ENCODE measurements at places on chromosomes 2 and 18. TPM values are rescaled to one million over a fixed set of nuclear protein-coding genes. Genes with fewer than 3 reads are reported as not detected.

DNA sequence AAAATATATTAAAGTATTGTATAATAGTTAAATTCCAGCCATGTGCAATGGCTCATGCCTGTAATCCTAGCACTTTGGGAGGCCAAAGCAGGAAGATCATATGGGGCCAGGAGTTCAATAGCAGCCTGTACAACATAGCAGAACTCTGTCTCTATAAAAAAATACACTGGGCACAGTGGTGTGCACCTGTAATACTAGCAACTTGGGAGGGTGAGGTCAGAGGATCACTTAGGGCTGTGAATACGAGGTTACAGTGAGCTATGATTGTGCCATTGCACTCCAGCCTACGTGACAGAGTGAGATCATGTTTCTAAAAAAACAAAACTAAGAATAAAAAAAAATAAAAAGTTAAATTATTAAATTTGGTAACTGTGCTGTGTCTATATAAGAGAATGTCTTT is 36.1 kb downstream of the ZRANB3 start:
- DNase-seq: no peak

GRCh38 chr2:117470311-117471095 is 344.0 kb upstream of the DDX18 start:
- peak; percentile 26 for DNase-seq

DNA sequence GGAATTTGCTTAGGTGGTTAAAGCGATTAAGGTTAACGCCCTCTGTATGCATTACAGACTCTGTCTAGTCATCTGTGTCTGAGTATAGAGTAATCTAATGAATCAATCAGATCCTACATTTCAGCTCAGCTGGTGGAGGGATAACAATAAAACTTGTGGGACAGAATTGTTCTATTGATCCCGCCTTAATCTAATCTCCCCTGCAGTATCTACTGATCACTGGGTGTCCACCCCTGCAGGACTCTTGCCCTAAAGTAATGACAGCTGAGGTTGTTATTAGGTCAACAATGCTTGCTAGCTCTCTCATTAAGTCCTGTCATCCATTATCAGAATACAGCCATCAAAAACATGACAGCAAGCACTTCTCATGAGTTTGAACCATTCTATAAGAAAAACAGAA is 462.6 kb upstream of the TMEFF2 start:
- DNase-seq: no peak

- DNase-seq: no peak
These were observed 42.0 kb downstream of the CTIF start for GRCh38 chr18:48580782-48581181.

- DNase-seq: peak; percentile 3
These were observed 5.0 kb upstream of the GPR35 start for GRCh38 chr2:240620149-240620731.

- DNase-seq: no peak
These were observed 66.9 kb upstream of the DLX2 start for GRCh38 chr2:172169611-172170010.

Gene CLEC4F
- not detected for total RNA-seq

Gene PLB1
- 1.3 TPM for total RNA-seq

Gene LIMS2
- total RNA-seq: 14.6 TPM
